Large intestine (tissue), 12 donors: ENCODE measurements at places on chromosomes 4 and X.

DNA sequence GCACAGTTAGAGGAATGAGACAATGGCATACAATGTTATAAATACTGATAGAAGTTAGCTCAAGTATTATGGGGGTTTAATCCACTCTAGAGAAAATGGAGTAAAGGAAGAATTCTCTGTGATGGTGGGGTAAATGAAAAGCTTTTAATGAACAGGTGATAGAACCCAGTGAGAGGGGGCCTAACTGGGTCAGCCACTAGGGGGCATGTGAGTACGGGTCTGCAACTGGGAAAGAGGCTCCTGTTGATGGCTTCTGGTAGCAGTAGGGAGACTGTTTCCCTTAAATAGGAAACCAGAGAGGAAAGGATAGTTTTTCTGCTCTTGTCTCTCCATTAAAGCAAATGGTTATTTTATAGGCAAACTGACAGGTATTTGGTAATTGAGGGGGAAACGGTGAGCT, 132.8 kb upstream of the GPR101 start:
- no peak for DNase-seq

DNA sequence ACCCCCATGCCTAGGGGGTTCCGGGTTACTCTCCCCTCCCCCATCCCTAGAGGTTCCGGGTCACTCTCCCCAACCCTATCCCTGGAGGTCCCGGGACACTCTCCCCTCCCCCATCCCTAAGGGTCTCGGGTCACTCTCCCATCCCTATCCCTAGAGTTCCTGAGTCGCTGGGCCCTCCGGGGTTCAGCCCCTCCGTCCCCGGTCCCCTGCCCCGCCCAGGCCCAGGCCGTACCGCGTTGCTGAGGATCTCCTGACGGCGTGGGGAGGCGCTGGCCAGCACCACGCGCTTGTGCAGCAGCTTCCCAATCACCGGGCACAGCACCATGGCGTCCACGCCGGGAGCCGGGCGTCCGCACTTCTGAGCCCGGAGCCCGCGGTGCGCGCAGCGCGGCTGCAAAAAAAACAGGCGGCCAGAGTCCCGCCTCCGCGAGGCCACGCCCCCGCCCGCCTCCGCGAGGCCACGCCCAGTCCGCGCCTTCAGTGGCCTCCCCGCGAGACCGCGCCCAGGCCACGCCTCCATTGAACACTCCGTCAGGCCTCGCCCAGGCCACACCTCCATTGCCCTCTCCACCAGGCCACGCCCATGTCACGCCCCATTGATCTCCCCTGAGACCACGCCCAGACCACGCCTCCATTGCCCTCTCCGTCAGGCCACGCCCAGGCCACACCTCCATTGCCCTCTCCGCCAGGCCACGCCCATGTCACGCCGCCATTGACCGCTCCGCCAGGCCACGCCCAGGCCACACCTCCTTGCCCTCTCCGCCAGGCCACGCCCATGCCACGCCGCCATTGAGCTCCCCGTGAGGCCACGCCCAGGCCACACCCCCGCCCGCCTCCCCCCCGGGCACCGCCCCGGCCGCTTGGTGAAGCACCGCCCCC, at the start of gene ASMTL:
Gene ASMTL (minus strand): TSS at position 394 of the 879 bp plus-strand sequence. CDS start 69 bp downstream, at position 325.
- DNase-seq, result peak; percentile 99

GRCh38 chr4:3391422-3391821, 50.3 kb upstream of the HGFAC start:
- DNase-seq, result no peak

- DNase-seq, result no peak
Measured at GRCh38 chrX:38332505-38332904, 5.2 kb upstream of the RPGR start.

DNA sequence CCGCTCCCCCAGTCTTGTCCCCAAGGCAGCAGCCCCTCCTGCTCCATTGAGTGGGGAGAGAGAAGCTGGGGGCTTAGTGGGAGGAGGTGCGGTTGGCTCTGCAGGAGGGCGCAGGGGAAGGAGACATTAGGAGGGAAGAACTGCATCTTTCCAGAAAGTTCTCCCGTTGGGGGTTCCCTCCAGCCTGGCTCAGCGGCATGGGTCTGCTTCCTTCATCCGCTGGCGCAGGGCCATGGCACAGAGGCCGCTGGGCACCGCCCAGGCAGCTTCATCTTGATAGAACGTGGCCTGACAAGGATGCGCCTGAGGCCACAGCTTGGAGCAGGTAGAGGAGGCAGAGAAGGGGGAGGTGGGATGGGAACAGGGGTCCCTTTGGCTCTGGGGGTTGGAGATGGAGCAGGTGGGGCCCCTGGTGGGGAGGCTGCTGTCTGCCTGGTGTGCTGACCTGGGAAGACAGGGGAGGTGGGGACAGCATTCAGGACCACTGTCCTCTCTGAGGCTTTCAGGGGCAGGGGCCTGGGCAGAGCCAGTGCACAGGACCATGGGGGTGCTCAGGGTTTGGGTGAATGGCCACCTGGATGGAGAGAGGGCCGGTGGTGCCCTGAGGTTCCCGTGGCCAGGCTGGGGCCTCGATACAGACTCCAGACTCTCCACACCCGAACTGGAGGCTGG, 12.1 kb downstream of the DOK7 start:
- DNase-seq, result no peak

DNA sequence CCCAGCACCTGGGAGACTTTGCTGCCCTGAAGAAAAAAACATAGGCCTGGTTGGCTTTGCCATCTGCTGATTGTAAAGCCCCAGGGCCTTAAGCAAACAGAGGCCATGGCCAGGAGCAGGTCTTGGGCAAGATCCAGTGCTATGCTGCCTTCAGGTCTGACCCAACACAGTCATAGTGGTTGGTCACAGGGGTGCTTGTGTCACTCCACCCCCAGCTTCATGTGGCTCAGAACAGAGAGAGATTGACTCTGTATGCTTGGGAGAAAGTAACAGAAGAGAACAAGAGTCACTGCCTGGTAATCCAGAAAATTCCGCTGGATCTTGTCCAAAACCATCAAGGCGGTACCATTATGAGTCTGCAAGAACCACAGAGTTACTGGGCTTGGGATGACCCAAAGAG, 24.4 kb upstream of the SMARCA5 start:
- DNase-seq, result no peak

- DNase-seq, result no peak
Measured at GRCh38 chr4:183766140-183766539, 107.0 kb downstream of the TRAPPC11 start.

DNA sequence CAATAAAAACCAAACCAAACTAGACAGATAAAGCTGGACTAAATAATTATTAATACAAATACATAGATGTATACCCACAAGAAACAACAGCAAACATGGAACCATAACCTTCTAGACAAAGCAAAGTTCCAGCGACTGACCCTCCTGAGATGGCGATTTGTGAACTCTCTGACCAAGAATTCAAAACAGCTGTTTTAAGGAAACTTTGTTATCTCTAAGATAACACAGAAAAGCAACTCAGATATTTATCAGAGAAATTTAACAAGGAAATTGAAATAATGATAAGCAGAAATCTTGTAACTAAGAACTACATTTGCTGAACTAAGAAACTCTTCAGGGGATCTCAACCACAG, 23.4 kb upstream of the MTHFD2L start:
- no peak for DNase-seq

DNA sequence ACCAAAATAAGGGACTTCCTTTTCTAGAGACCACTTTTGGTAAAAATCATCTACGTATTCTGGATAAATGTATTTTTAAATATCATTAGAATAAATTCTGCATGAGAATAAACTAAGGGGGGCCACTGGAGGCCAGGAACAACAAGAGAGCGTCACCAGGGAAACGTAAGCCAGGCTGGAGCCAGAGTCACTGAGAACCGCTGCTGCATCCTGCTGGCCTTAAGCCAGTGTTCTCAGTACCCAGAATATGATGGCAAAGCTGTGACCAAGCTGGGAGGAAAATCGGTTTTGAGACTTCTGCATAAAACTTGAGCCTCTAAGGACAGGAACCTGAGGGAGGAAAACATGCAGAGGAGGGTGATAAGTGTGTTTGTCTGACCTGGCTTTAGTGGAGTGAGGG, 63.0 kb upstream of the FAM9A start:
- no peak for DNase-seq

GRCh38 chrX:9476810-9477575, 12.1 kb downstream of the TBL1X start:
- no peak for DNase-seq

GRCh38 chr4:78621395-78621794, 69.8 kb downstream of the ANXA3 start:
- DNase-seq, result no peak

DNA sequence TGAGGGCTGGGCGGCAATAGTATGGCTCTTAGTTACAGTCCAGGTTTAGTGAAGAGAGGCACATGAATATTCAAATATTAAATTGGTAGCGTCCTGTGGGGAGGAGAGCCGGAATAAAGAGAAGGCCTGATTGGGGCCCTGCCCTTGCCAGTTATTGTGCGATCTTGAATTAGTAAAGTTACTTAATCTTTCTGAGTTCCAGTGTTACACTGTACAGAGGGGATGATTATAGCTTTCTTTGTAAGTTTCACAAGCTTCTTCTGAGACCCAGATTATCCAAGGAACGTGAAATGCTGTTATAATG, 1.2 kb downstream of the METAP1 start:
- DNase-seq, result no peak

GRCh38 chr4:53128706-53129357, 237.0 kb downstream of the SCFD2 start:
- no peak for DNase-seq

DNA sequence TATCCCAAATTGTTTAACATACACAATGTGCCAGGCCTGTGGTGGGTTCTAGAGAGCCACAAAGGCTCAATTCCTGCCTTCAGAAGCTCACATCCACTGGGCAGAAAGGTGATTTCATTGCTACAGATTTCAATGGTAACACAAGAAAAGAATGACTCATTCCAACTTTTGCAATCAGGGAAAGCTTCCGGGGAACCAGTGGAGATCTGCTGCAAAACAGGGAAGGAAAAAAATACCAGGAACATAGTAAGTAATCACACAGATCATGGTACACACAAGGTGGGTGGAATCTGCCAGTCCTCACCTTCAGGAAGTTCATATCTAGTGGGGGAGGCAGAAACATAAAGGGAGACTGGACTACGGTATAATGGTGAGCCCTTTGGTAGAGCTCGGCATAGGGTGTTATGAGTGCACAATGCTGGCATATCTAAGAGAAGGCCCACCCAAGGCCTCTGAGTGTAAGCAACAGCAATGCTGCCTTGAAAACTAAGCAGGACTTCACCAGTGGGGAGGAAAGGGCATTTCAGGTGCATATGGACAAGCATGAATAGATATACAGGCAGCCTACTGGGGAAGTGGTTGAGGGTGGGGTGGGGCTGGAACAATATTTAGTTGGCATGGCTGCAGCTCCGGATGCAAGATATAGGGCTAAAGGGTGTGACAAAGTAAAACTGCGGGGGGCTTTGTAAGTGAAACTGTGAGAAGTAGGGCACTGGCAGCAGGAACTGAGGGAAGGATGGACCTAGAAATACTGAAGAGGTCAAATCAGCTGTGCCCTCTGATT, 24.2 kb downstream of the GPRIN3 start:
- peak; percentile 67 for DNase-seq

GRCh38 chr4:27112587-27112986, 251.9 kb downstream of the STIM2 start:
- no peak for DNase-seq

DNA sequence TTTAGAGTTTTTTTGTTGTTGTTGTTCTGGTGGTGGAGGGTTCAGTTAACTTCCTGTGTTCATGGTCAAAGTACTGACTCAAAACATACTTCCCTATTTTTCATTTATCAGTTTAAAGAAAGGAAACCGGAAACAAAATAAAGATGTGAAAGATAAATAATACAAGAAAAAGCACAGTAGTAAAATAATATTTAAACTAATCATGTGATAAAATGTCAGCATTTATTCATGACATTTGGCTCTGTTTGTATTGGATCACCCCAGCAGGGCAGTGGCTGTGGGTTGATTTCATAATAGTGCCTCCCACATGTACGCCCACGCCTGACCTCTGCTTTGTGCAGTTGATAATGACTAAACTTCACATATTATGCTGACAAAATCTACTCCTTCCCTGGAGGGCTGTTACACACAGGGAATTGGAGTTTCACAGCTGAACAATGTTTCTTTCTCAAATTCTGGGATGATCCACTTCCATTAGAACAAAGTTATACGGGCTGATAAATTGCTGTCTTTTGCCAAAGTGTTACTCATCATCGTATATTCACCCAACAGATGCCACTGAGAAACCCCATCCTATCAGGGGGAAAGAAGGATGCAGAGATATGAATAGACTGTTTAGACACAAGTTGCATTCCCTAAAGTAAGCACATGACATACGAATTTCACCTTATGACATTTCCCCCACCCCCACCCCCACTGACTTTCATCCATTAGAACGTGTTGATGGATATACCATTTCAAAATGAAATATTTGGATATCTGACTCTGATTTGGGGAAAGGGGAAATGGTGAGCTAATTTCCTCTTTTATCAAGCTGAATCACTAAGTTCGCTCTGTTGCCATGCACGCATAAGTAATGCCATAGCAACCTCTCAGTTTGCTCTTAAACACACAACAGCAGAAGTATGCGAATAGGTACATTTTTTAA, 48.3 kb downstream of the AMELX start:
- peak; percentile 48 for DNase-seq

DNA sequence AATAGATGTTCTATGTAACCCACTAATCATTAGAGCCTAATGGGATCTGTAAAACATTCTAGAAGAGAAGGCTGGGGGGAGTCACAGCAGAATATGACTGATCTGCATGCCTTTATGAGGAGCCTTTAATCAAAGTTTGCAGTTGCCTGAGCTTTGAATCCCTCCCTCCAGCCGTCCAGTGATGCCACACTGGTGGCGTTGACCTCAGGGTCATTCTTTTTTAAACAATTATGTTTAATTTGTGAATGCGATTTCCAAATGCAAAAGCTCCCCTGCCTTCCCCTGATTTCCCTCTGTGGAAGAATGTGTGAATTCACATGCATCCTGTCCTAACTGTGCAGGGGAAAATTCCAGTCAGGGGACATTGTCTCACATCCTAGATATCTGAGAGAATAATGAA, 199.7 kb upstream of the GPR101 start:
- DNase-seq, result no peak

- no peak for DNase-seq
Measured at GRCh38 chr4:1538941-1539772, 132.9 kb upstream of the NKX1-1 start.

GRCh38 chr4:42225286-42225685, 72.8 kb upstream of the BEND4 start:
- DNase-seq, result no peak

DNA sequence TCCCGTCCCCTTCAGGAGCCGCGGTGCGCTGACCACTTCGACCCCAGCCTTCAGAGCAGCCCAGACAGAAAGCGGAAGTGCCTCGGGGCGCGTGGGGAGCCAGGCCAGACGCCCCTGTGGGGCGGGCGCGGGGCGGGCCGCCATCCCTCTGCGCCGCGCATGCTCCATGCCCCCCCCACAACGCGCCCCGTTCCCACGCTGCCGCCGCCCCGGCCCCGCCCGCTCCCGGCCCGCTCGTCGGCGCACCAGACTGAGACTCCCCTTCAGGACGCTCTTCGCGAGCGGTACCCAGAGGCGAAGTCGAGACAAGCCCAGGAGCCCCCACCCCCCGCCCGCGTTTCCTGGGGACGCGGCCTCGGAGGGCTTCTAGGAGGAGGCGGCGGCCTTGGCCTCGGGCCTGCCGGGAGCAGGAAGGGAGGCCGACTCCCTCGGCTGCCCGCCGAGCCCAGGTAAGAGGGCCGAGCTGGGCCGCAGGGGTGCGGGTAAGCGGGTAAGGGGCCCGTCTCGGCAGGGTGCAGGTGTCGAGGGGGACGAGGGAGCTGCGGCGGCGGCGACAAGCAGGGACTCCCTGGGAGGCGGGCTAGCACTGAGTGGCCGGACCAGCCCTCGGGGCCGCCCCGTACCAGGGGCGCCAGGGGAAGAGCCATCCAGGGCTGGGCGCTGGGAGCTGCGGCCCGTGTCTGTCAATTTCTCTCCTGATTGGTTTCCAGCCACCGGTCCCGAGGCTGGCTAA, at the start of gene ZFP92:
Gene ZFP92 (plus strand): TSS at position 218 of the 733 bp plus-strand sequence. CDS start 6,851 bp downstream, outside the sequence.
- peak; percentile 58 for DNase-seq
